ENCODE measurements at places on chromosomes 2 and 18. TPM values are rescaled to one million over a fixed set of nuclear protein-coding genes. Genes with fewer than 3 reads are reported as not detected.

DNA sequence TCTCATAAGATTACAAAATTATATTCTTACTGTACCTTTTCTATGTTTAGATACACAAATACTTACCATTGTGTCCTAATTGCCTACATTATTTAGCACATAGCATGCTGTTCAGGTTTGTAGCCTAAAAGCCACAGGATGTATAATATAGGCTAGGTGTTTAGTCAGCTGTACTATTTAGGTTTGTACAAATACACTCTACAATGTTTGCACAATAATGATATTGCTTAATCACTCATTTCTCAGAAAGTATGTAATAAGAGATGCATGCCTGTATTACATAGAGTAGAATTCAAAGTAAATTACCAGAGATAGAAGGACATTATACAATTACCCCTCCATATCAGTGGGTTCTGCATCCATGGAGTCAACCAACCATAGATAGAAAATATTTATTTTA is 201.1 kb upstream of the COL3A1 start:
- DNase-seq = no peak

DNA sequence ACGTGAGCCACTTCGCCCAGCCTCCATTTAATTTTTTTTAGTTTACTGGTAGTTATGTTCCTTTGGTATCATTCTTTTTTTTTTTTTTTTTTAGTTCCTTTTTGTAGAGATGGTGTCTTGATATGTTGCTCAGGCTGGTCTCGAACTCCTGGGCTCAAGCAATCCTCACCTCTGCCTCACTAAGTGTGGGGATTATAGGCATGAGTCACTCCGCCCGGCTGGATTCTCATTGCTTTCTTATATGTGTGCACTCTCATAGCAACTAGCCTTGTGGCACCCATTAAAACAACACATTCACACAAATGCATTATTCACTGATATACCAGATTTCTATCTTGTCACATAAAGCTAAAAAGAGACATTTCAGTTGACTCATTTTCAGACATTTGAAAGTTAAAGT is 4.2 kb downstream of the TTC27 start:
- no peak for DNase-seq

The ANKRD29 gene
- total RNA-seq = 3.1 TPM

The NGEF gene
- total RNA-seq = 12.0 TPM

All from mucosa of gallbladder (tissue), 1 donor.